Activated naive CD4-positive, alpha-beta T cell (primary cell): ENCODE measurements at places on chromosomes 6 and 20.

- DNase-seq, result no peak
Measured at GRCh38 chr20:59955131-59955796, 3.0 kb upstream of the CDH26 start.

DNA sequence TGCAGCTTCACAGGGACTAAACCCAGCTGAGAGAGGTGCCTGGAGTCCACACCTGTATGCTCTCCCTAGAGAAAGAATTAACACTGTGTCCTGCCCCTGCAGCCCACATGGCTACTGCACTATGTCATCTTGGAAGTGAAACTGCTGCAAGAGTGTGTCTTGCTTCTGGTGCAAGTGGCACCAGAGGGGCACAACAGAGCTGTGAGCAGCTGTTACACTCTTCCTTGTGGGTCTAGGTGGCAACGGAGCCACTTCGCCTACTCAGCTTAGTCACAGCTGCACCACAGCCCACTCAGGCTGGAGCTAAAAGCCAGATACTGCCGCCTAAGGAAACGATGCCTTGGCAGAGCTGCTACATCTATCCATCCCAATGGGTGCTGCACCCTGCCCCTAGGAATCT, 391.4 kb downstream of the COL12A1 start:
- no peak for DNase-seq

- DNase-seq, result no peak
Measured at GRCh38 chr6:100665041-100665380, 200.3 kb upstream of the SIM1 start.

DNA sequence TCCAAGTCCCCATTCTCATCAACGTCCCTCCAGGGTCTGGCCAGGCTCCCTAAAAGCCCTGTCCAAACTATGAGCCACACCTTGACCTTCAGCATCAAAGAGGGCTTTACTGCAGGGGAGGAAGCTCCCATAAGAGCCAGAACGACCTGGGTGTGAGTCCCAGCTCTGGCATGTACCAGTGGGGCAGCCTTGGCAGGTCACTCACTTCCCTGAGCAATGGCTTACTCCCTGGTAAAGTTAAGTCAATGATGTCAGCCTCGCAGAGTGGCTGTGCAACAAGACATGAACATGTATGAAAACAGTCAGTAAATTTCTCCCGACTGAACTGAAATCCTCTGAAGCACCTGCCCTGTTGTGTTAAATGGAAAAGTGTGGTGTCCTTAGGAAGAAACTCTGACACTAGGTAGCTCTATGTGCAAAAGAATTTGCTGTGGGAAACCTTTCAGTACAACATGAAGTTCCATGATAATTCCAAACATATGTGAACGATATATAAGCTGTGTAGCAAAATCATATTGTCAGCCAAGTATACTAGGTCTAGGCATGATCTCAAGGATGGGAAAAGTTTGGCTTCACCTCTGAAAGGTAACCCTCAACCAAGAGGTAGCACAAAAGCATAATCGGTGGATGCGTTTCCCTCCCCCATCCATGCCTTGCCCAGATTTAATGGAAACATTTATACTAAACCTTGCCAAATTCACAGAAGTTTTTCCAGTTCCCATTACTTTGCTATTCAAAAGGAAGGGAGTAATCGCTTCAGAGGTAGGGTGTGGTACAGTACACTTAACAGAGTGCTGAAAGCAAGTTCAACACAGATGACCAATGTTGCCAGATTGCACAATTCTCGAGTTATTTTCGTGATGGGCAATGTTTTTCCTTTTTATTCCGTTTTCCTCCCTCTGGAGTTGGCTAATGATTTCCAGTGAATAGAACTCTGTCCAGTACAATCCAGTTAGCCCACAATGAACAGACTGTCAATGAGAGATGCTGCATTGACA, 49.0 kb upstream of the RANBP9 start:
- no peak for DNase-seq

GRCh38 chr6:141140905-141141304, 991.8 kb upstream of the GJE1 start:
- DNase-seq, result no peak

GRCh38 chr6:33658982-33659689, 38.0 kb downstream of the ITPR3 start:
- no peak for DNase-seq

DNA sequence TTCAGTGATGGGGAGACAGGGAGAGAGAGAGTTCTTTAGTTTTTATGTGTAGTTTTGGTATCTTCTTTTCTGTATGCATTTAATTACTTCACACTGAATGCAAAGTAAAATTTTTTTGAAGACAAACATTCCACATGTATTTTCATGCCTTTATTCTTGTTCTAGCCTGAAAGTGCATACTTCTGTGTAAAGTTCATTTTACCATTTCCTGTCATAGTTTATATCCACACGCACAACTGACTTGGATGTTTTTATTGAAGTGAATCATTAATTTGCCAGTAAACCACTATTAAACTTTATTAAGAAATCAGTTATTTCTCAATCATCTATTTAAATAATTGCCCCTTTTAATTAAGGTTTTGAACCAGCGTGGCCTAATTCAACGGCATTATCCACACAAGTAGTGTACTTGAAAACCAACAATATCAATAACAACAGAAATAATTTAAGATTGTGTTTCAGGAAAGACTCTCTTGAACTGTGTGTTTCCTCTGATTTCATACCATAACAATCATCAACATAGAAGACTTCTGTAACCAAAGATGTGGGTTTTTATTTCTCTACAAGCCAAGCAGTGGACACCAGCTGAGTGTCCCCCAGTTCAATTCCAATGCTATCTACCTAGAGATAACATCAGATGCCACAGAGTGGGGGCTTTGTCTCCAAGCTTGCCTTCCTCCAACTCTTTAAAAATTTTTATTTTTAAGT, 512.7 kb upstream of the JAG1 start:
- no peak for DNase-seq

DNA sequence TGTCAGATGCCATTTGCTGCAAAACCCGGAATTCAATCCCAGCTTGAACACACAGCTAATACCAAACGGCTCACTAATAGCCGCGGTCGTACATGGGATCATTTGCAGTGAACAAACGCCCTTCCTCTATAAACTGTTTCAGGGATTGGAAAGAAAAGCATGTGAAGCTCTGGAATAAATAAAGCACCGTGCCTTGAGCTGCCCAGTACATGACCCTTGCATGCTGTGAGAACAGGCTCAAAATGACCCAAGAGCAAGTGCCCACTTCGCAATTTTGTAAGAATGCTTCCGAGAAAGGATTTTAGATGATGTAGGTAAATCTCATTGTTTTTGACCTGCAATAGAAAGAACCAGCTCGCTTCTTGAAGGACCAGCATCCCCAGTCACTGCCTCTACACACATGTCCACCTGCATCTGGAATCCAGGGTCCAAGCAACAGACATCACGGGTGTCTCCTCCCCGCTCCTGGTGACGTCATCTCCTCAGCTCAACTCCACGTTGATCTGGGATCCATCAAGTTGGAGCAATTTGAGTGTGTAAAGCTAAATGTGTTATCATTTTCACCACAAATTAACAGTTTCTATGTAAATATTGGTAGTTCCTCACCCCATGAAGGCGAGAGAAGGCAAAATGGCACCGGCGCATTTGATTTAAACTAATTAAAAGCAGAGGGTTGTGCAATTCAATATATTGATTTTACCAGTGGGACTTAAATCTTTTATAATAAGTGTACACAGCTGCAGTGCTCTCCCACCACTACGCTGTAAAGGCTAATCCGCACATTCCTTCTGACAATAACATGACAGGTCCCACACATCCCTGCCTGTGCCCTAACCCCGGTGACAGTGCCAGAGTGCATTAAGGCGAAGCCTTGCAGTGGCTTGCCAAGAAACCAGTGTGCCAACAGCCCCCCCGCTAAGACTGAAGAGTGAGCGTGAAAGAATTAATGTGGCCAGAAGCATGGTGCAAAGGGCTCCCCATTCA, 6.2 kb downstream of the BMP7 start:
- no peak for DNase-seq

DNA sequence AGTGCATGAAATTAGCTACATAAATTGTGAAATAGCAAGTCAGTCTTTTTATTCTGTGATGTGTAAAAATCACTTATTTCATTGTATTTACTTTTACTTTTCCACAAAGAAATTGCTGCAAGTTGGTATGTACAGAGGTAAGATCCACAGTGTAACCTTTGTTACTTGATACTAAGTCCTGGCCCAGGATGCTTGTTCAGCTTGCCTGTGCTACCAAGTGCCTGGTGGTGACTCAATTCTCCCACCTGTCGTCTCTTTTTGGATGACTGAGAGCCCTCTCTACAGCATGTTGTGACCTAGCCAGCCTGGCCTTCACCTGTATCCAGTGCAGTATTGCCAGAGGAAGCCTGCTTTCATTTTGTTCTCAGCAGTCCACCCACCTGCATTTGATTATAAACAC, 54.9 kb downstream of the ANKRD6 start:
- DNase-seq, result no peak

- DNase-seq, result no peak
Measured at GRCh38 chr6:157464653-157465535, 83.9 kb downstream of the ZDHHC14 start.

GRCh38 chr6:151721671-151722070, 85.8 kb upstream of the ESR1 start:
- DNase-seq, result no peak

DNA sequence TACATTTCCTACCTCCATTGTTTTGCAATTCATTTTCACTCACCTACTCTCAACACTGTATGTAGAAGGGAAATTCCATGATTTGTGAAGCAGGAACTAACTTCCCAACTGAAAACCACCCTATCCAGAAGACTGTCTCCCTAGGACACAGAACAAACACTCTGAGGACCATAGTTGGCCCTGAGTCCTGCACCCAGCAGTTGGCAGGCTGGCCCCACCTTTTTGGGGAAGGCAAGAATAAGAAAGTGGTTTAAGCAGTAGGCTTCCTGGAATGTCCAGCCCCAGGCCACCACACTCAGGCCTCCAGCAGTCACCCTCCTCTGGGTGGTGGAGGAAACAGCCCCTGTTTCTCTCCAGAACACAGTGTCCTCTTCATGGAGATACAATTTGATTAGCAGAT, 258.8 kb downstream of the ARHGAP18 start:
- DNase-seq, result no peak

DNA sequence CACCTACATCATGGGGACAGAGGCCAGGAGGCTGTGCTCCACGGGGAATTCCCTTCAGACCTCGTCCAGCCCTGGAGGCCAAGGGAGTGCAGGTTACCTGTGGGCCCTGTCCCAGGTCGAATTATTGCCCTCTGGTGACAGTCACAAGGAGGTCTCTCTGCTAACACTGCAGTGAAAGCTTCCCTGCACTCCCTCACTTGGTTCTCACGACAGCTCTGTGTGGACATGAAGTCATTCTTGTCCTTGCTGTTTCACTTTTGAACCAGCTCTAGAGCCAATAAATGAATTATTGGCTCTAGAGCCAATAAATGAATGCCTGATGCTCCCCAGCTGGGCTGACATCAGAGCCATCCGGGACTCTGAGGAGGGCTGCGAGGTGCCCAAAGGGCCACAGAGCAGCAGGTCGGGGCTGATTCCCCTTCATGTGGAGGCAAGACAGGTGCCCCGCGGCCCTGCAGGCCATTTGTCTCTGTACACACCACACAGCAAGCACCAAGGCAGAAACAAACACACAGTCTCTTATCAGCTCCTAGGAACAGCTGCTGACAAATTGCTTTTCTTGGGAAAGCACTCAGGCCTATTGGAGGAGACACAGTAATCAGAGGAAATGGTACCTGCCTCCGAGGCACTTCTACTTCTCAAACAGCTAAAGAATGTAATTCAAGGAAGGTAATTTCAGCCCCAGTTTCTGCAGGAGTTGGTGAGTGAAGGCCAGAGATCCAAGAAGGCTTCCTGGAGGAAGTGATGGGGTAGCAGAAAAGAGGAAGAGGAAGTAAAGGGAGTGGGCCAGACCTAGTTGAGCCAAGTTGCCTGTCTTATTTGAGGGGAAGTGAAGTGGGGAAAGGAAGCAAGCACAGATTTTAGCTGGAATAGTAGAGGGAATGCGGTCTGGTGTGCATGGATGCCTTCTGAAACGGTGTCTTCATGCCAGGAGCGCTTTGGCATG, 27.5 kb upstream of the TBXT start:
- no peak for DNase-seq

- DNase-seq, result no peak
Measured at GRCh38 chr6:161232010-161232409, 41.9 kb downstream of the AGPAT4 start.
